ENCODE measurements at places on chromosomes 1 and 21. TPM values are rescaled to one million over a fixed set of nuclear protein-coding genes. Genes with fewer than 3 reads are reported as not detected.

DNA sequence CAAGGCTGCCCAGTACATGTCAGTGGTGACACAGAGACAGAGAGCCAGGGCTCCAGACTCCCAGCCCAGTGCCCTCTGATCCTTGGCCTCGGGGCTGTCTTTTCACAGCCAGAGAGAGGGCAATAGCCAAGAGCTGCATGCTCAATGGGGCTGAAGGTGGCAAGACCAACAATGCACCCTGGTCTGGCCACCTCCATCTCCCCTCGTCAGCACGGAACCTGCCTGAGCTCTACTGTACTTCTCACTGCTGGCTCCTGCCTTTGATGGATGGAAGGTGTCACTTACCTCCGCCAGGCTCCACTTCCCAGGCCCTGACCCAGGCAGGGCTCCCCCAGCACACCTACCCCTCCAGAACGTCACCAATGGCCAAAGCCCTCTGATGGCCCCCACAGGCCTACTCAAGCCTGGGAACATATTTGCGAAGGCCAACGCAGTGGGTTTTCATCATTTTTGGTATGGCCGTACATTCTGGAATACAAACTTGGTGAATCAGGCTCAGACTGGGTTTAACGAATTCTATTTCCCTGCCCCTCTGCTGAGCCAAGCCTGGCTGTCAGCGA, 88.1 kb downstream of the DMRTB1 start:
- H3K36me3 ChIP-seq, result no peaks in the 10 kb centered on the region
- H3K4me1 ChIP-seq, result no peaks in the 10 kb centered on the region
- no peak for DNase-seq
- H3K27me3 ChIP-seq, result peaks cover 75% of the 10 kb centered on the region
- no peak overlapping the region for H3K27ac ChIP-seq

KCNE2 gene
- total RNA-seq, result not detected

DNA sequence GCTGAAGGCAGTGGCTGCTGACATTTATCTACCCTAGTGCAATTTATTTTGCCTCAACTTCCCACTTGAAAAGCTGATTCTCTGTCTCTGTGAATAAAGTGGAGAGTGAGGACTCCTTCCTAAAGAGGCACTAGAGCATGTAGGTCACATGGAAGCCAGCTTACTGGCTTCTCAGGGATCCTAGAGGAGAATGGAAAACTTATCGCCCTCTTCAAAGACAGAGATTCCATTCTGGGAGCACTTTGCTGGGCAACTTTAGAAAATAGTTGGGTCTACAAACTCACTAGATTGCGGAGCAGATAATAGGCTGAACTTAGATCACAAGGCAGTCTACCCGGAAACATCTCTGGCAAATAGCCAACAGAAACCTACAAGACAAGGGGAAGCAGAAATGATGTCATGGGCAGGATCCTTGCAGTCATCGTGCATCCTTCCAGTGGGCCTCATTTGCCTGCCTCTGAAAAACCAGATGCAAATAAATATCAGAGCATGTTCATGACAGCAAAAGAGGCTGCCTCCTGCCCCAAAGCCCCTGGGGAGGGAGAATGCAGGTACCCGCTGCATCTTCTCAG, 104.8 kb upstream of the BARHL2 start:
- no peaks in the 10 kb centered on the region for H3K36me3 ChIP-seq
- H3K27ac ChIP-seq, result no peak overlapping the region
- no peaks in the 10 kb centered on the region for H3K4me1 ChIP-seq
- H3K4me3 ChIP-seq, result no peak overlapping the region
- DNase-seq, result no peak

- no peak for DNase-seq
- no peak overlapping the region for H3K27ac ChIP-seq
- no peak overlapping the region for H3K4me3 ChIP-seq
- no peaks in the 10 kb centered on the region for H3K27me3 ChIP-seq
- no peaks in the 10 kb centered on the region for H3K36me3 ChIP-seq
Measured at GRCh38 chr1:202798260-202798659, 10.0 kb downstream of the KDM5B start.

DNA sequence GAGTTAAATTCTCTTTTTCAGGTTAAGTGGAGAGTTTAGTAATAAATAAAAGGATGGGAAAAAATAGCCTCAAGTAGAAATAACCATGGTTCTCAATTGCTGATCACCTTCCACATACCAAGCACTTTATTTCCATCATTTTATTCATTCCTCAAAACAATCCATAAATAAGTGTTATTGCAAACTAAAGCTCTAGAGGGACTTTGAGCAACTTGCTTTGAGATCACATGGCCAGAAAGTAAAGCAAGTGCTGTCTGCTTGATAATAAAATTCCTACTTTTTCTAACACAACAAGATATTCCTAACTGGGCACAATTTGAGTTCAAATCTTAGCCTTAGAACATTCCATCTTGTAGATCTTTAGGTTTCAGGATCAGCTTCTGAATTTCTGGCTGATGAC, 97.1 kb upstream of the C1orf87 start:
- H3K27me3 ChIP-seq, result no peaks in the 10 kb centered on the region
- DNase-seq, result no peak
- H3K36me3 ChIP-seq, result no peaks in the 10 kb centered on the region
- no peak overlapping the region for H3K27ac ChIP-seq
- no peak overlapping the region for H3K4me3 ChIP-seq
- no peaks in the 10 kb centered on the region for H3K4me1 ChIP-seq

DNA sequence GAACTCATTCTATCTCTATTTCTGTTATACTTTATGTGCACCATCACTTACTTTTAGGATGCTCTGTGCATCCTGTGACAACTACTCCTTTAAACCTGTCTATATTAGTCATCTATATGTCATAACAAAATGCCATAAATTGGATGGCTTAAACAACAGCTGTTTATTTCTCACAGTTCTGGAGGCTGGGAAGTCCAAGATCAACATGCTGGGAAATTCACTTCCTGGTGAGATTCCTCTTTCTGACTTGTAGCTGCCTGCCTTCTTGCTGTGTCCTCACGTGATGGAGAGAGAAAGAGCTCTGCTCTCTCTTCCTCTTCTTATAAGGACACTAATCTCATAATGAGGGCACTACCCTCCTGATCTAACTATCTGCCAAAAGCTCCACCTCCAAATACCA, 62.3 kb upstream of the RCOR3 start:
- H3K4me3 ChIP-seq, result no peak overlapping the region
- peaks cover 18% of the 10 kb centered on the region for H3K27me3 ChIP-seq
- H3K27ac ChIP-seq, result no peak overlapping the region
- DNase-seq, result no peak
- H3K4me1 ChIP-seq, result no peaks in the 10 kb centered on the region

DNA sequence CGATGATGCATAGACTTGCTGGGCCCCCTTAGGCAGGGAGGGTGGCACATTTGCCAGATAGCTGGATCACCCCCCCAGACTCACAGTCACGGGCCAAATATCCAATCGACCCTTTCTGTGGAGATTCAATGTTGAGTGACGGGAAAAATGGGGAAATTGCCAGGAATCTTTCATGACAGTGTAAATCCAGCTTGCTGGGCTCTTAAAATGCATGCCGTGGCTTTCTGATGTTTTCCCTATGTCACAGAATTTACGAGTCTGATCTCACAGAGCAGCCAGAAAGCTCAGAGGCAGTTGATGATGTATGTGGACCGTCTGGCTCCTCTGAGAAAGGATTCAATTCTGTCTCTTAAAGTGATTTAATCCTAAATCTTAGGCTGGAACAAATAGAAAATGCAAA, 150.1 kb upstream of the ZNF644 start:
- peaks cover 5% of the 10 kb centered on the region for H3K4me1 ChIP-seq
- no peak overlapping the region for H3K4me3 ChIP-seq
- no peak for DNase-seq
- H3K27me3 ChIP-seq, result peaks cover 28% of the 10 kb centered on the region
- no peaks in the 10 kb centered on the region for H3K36me3 ChIP-seq

DNA sequence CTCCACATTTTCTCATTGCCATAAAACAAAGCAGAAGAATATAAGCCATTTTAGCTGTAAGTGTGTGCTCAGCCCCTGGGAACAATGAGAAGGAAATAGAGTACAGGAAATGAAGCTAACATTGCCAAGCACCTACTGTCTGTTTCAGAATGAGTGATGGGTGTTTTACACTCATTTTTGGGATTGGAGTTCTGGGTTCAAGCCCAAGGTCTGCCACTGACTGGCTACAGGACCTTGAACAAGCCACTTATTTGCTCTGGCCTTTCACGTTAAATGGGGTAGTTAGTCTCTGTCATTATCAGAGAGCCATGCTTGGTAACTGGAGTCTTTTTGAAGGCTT, 80.7 kb upstream of the KAZN start:
- H3K27me3 ChIP-seq, result peaks cover 53% of the 10 kb centered on the region
- peak overlapping the region; percentile 50 for H3K27ac ChIP-seq
- DNase-seq, result no peak
- H3K4me3 ChIP-seq, result no peak overlapping the region

FTCD gene
- total RNA-seq, result 2.2 TPM

DNA sequence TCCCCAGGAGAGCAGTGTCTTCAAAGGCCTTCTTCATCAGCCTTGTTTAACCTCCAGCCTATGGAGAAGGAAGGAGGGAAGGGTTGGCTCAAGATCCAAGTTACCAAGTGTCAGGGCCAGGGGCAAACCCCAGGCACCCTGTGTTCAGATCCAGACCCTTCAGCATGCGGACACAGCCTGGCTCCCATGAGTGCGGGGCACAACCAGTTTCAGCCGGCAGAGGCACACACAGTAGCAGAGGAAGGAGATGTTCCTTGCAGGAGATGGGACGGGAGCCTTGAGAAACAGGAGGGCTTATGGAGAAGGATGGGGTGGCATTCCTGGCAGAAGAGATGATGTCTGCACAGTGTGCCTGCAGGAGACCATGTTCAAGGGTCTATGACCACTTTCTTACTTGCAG, 161.7 kb upstream of the EDN2 start:
- H3K27me3 ChIP-seq, result no peaks in the 10 kb centered on the region
- no peaks in the 10 kb centered on the region for H3K36me3 ChIP-seq
- no peak overlapping the region for H3K27ac ChIP-seq
- no peak for DNase-seq

SDE2 gene
- 11.3 TPM for total RNA-seq

- H3K27me3 ChIP-seq, result no peaks in the 10 kb centered on the region
- H3K36me3 ChIP-seq, result peaks cover 63% of the 10 kb centered on the region
- no peak overlapping the region for H3K27ac ChIP-seq
Measured at GRCh38 chr1:208093754-208094719, 150.1 kb downstream of the PLXNA2 start.

TNFSF18 gene
- not detected for total RNA-seq

NIBAN1 gene
- total RNA-seq, result 248 TPM

SELENBP1 gene
- total RNA-seq, result 66.3 TPM
